ENCODE measurements at places on chromosomes 2 and 18. TPM values are rescaled to one million over a fixed set of nuclear protein-coding genes. Genes with fewer than 3 reads are reported as not detected.

The KCNG2 gene
- total RNA-seq, result not detected

The IGFBP5 gene
- total RNA-seq, result 134 TPM

GRCh38 chr2:180707884-180708205 lies 272.6 kb upstream of the UBE2E3 start:
- no peak for DNase-seq

- DNase-seq, result no peak
These were observed 49.2 kb downstream of the SIGLEC15 start for GRCh38 chr18:45874491-45875184.

The PLEK gene
- 4.7 TPM for total RNA-seq

GRCh38 chr2:218383892-218384519 lies 1.9 kb downstream of the SLC11A1 start:
- DNase-seq, result no peak

DNA sequence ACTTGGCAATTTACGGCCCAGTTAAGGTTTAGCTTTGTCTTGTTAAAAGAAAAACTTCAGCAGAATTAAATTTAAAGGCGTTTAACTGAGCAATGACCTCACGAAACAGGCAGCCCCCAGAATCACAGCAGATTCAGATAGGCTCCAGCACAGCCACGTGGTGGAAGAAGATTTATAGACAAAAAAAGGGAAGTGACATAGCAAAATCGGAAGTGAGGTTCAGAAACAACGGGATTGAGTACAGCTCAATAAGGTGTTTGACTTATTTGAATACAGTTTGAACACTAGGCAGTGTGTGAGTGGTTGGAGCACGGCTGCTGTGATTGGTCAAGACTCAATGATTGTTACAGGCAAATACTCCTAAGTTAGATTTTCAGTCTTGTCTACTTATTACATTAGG lies 79.8 kb downstream of the MOGAT1 start:
- DNase-seq, result no peak

The SLC14A1 gene
- total RNA-seq, result 32.8 TPM

DNA sequence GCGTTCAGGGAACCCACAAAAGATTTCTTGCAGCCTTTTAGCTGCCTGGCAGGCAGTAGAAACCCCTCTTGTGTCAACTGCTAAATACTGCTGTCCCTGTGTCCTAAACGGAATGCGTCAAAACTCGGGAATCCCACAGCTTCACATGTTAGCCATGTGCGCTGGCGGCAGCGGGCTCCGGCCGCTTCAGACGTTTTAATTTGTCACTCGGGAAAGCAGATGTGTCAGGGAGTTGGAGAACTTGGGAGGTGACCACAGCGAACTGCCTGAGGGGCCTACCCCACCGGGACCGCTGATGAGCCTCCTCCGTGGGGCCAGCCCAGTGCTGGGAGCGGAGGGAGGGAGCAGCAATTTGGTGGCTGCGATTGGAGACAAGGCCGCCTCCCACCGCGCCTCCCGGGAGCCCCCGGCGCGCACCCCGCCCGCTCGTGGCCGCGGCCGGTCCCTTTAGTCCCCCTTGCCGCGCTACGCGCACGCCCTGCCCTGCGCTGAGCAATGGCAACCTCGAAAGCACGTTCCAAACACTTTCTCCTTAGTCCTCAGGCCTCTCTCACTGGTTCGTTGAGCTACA lies 146.1 kb upstream of the SATB2 start:
- DNase-seq, result no peak

DNA sequence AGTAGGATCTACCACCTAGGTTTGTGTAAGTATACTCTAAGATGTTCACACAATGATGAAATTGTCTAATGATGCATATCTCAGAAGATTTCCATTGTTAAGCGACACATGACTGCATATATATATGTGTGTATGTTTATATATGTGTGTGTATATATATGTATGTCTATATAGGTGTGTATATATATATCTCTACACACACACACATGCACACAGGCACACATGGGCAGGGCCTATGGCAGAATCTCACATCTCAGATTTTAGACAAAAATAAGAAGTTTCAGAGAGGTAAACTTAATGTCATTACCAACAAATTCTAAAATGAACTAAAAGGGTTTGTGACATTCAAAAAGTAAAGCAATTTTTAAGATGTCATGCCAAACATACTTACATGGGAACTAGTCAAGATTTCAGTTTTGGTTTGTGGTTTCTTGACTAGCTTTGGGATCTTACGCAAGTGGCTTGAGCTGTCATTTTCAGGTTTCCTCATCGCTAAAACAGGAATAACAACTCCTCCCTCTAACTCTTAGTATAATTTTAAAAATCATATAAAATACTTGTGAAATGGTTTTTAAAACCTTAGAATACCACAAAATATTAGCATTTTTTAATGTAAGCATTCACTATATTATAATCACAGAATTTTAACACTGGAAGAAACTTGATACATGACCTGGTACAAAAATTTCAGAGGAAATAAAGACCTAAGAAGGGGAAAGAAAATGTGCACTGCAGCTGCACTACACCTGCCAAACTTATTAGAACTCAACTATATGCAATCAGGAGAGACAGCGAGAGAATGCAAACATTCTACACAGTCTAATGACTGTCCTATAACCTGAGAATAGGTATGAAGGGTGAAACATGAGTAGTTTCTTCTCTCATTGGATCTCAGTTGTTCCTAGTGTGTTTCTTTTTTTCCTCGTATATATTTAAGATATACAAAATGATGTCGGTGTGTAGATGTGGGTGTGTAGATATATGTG lies 75.7 kb downstream of the TTC21B start:
- no peak for DNase-seq

DNA sequence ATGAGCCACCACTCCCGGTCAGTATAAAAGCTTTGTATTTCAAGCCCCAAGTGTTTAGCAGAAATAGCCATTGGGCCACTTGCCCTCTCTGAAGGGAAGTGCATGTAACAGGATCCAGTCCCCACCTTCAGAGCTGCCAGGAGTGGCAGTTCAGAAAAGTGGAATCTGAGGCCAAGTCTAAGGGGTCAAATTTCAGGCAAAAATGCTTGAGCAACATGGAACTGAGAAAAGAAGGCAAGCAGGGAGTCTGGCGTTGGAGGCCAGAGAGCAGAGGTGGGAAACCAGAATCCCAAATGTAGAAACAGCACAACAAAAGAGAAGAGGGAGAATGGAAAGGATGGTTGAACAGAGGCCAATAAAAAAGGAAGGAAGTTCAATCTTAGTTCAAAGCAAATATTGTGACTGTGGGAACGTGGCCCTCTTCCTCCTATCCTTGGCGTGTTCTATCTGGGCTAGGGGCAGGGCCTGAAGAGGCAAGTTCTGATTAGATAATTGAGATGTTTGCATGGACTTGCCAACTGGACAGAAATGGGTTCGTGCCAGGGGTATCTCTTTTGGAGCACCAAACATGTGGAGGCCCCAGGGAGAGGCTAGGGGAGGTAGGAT lies 102.2 kb downstream of the AP1S3 start:
- DNase-seq, result no peak

GRCh38 chr2:204901591-204901990 lies 356.3 kb downstream of the PARD3B start:
- DNase-seq, result no peak

GRCh38 chr2:161388146-161388779 lies 27.8 kb upstream of the TBR1 start:
- DNase-seq, result no peak

DNA sequence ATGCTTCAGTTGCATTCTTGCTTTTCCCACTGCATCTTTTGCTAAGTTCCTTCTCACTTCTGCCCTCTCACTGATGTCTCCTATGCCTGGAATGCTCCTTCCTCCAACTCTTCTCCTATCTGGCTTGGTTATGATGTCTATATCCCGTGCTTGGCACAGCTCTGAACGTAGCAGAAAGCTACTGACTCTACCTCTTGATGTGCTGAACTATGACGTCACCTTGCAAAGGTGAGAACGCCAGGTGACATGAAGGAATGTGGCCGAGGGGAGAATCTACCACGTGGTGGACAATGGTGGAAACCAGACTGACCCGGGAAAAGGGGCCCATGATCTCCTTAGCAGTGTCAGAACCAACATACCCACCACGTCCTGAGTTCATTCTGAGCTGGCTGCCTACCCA lies 209.7 kb downstream of the SH3BP4 start:
- no peak for DNase-seq

- no peak for DNase-seq
These were observed 112.2 kb upstream of the NABP1 start for GRCh38 chr2:191565647-191566198.

The CARF gene
- total RNA-seq, result 5.9 TPM

GRCh38 chr2:154724194-154724797 lies 25.8 kb downstream of the KCNJ3 start:
- no peak for DNase-seq

DNA sequence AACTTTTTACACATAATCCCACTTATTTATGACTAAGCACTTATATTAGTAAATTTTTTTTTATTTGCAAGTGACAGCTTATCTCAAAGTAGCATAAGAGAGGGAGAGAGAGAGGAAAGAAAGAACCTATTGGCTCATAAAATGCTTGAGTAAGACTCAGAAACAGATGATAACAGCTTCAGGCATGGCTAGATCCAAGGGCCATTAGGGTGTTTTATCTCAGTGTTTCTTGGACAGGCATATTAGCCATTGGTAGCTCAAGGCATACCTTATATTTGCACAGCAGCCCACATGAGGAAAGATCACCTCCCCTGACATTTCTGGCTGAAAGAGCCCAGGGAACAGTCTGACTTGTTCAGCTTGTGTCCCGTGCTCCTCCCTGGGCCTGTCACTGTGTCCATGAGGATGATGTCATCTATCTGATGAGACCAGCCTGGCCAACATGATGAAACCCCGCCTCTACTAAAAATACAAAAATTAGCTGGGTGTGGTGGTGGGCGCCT lies 64.4 kb downstream of the IL1R2 start:
- DNase-seq, result no peak

DNA sequence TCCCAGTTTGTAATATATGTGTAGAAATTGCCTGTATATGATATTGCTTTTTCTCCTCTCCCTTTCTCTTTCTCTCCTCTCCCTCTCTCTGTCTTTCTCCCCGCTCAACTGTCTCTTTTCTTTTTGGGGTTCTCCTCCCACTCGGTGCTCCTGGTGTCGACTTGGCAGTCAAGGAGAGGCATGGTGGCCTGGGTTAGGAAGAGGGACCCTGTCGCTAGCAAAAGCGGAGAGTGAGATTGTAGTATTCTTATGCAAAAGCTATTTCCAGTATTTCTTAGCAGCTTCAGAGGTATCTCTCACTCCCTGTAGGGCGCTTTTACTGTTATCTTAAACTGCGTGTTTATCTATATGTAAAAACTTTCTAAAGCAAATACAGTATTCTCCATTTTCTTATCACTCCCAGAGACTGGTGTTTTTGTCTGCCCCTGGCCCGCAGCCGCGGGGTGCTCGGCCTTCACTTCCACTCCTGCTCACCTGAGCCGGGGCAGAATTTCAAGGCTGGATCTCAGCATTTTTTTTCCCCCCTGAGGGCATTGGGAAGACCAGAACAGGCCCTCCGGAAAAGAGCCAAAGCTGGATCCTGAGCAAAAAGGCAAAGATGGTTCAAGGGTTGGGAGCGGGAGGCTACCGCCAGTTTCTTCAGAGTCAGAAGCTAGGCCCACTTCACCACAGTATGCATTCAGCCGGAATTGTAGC lies 4.3 kb downstream of the SIX3 start:
- no peak for DNase-seq

The CAPN14 gene
- 0.32 TPM for total RNA-seq

DNA sequence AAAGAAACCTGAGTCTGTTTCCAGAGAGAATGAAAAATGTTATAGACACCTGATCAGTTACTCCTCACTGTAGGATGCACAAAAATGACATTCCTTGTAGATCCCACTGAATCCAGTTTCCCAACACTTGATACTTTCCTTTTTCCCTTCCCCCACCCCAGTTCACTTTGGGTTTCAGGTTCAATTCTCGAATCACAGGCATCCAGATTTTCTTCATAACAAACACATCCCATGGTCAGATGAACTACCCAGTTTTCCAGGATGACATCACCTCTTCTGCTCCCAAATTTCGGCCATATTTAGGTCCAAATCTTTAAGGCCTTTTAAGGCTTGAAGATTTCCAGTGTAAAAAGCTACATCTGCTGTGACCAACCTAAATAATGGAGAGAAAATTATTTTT lies 51.5 kb downstream of the UGP2 start:
- DNase-seq, result no peak

DNA sequence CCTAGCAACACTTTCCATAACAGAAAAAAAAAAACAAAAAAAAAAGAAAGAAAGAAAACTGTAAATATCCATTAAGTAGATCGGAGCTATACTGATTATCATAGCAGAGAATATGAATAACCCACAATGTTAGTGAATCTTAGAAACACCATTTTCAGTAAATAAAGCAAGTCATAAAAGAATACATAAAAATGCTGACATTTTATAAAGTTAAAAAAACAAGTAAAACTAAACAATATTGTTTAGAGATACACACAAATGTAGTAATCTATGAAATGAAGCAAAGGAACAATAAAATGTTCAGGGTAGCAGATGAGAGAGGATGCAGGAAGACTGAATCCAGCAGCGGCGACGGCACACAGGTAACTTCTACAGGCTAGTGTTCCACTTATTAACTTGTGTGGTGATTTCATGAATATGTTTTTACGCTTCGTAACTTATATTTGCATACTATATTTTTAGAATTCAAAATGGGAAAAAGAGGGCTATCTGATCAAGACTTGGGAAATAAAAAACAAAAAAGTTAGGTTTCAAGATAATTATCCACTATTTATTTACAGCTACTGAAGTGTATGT lies 4.8 kb downstream of the ROCK2 start:
- no peak for DNase-seq

- DNase-seq, result peak; percentile 96
These were observed at the start of gene GPD2 for GRCh38 chr2:156435718-156436496. Gene GPD2, plus strand, starts transcription at chr2:156436379. Its CDS starts 39,727 bp downstream, at chr2:156476106.

DNA sequence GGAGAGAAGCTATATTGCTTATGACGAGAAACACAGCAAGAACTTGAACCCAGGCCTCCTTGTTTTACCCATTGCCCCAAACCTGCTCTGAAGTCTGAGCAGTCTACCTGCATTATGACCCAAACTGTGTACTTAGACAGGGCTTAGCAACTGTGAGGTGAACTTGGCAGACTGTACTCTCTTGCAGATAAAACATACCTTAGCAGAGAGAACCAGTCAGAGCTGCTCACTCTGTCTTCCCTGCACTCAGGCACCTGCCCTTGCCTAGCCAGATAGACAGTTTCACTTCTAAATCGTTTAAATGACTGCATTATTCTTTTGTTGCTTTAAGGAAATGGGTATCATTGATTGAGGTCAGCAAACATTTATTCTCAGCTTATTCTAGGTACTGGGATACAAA lies 20.3 kb downstream of the ITPRID2 start:
- DNase-seq, result no peak

Data from Right ventricle myocardium superior (tissue), 1 donor.